Thoracic aorta (tissue), 2 donors: ENCODE measurements at places on chromosomes 12 and 14. TPM values are rescaled to one million over a fixed set of nuclear protein-coding genes. Genes with fewer than 3 reads are reported as not detected.
A peak's percentile ranks its signal among the peaks of the same experiment; 100 is the strongest.

GRCh38 chr12:65510584-65511050 lies 232.1 kb downstream of the MSRB3 start:
- H3K4me1 ChIP-seq, result peaks cover 21% of the 10 kb centered on the region
- no peak for DNase-seq
- no peaks in the 10 kb centered on the region for H3K36me3 ChIP-seq
- H3K4me3 ChIP-seq, result no peak overlapping the region

DNA sequence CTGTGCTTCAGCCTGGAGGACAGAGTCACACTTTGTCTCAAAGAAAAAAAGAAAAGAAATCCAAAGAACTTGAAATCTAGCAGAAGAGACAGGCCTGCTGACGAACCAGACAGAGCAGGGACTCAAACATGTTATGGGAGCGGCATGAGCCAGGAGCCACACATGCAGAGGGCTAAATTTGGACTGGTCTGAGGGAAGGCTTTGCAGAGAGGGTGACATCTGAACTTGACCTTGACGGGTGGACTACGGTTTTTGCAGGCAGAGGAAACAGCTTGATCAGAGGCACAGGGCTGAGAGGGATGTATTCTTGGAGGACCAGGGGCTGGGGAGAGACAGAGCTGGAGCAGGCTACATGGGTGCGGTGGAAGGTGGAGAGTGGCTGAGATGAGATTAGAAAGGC lies 20.5 kb upstream of the SLC24A4 start:
- H3K36me3 ChIP-seq, result no peaks in the 10 kb centered on the region
- H3K4me3 ChIP-seq, result no peak overlapping the region
- H3K27ac ChIP-seq, result no peak overlapping the region
- no peaks in the 10 kb centered on the region for H3K4me1 ChIP-seq
- DNase-seq, result no peak

- no peak overlapping the region for H3K27ac ChIP-seq
- H3K27me3 ChIP-seq, result no peaks in the 10 kb centered on the region
- H3K4me3 ChIP-seq, result no peak overlapping the region
- no peaks in the 10 kb centered on the region for H3K36me3 ChIP-seq
- DNase-seq, result no peak
Observed at GRCh38 chr14:59181791-59182190, 6.7 kb upstream of the DAAM1 start.

- H3K27ac ChIP-seq, result peak overlapping the region; percentile 95
- DNase-seq, result no peak
- H3K4me1 ChIP-seq, result peaks cover 53% of the 10 kb centered on the region
- H3K27me3 ChIP-seq, result no peaks in the 10 kb centered on the region
- no peaks in the 10 kb centered on the region for H3K36me3 ChIP-seq
Observed at GRCh38 chr12:643475-644302, 19.6 kb downstream of the NINJ2 start.

GRCh38 chr12:15001733-15002382 lies 29.0 kb downstream of the PDE6H start:
- no peaks in the 10 kb centered on the region for H3K27me3 ChIP-seq
- peaks cover 43% of the 10 kb centered on the region for H3K4me1 ChIP-seq
- peak overlapping the region; percentile 28 for H3K4me3 ChIP-seq
- no peaks in the 10 kb centered on the region for H3K36me3 ChIP-seq
- DNase-seq, result no peak
- no peak overlapping the region for H3K27ac ChIP-seq

DNA sequence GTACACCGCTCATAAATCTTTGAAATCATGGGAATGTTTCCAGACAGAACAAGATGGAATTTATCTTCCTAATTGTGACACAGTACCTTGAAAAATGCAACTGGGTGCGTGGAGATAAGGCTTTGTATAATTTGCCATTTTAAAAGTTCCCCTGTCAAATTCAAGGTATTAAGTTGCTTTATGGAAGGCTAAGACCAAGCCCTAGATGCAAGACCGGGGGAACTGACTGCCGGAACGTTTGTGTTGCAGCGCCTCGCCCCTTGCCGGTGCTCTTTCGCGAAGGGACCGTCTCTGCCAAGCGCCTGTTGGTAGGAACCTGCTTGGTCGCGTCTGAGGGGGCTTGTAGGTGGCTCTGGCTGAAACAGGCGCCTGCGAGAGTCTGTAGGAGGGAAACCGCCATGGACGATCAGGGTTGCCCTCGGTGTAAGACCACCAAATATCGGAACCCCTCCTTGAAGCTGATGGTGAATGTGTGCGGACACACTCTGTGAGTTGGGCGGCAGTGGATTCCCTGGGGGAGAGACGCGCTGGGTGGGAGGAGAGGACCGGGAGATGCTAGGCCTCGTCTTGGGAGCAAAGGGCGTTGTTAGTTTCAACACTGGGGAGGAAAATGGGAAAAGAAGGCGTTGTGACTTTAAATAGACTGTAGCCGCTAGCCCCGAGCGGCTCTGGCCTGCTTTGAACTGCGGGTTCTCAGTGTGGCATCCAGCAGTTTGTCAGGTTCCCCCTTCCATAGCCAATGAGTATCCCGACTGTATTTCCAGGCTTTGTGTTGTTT lies at the start of gene MNAT1:
Gene MNAT1 (plus strand): TSS at position 297 of the 778 bp plus-strand sequence. CDS start 102 bp downstream, at position 399.
- H3K36me3 ChIP-seq, result no peaks in the 10 kb centered on the region
- H3K27ac ChIP-seq, result peak within 1 kb of the TSS; percentile 73
- H3K4me1 ChIP-seq, result peaks cover 16% of the 10 kb centered on the region
- H3K4me3 ChIP-seq, result peak within 1 kb of the TSS; percentile 89
- H3K27me3 ChIP-seq, result no peaks in the 10 kb centered on the region

DNA sequence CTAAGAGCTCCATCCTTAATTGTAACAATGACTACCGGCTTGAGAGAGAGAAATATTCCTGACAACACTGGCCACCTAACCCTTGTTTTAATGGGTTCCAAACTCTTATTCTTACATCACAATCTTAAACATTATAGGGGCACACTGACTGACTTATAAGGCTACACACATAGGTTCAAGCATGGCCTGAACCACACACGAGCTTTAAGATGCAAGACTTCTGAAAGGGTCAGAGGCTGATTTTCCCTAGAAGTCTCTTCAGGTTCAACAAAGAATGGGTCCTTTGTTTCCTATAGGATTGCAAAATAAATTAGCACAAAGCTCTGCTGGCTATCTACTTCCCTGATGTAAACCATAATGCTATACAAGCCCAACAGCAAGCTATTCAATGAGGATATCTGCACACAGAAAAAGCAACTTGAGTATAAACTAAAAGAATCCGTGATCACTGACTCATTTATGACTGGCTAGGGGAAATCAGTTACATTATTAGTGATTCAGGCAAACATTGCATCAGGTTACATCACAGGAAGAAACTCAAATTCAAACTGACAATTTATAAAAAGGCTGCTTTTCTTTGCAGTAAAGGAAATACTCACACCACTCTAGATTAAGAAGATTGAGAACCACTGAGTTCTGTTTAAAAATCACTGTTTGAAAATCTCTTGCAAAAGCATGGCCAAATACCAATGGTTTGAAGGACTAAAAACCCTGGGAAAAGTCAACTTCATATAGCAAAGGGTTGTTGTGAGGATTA lies 8.5 kb downstream of the BTG1 start:
- peak overlapping the region; percentile 97 for H3K4me3 ChIP-seq
- no peaks in the 10 kb centered on the region for H3K36me3 ChIP-seq
- no peak for DNase-seq

DNA sequence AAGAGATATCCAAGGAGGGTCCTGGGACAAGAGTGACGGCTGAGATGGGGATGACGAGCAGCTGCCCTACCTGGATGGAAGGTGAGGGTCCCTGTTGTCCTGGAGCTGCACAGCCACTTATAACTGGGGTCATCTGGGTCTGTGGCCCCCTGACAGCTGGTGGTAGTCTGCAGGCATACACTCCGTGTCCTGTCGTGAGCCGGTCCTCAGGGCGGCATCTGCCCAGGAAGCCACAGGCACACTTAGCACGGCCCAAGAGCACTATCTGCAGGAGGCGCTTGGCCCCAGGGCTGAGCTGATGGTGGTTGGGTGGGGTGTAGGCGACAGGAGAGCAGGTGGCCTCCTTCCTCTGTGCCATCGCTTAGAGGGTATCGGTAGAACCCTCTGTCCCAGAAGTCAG lies 248.1 kb downstream of the CACNA1C start:
- peak overlapping the region; percentile 90 for H3K27ac ChIP-seq
- no peak for DNase-seq
- no peaks in the 10 kb centered on the region for H3K27me3 ChIP-seq
- peaks cover 99% of the 10 kb centered on the region for H3K4me1 ChIP-seq
- no peak overlapping the region for H3K4me3 ChIP-seq
- H3K36me3 ChIP-seq, result no peaks in the 10 kb centered on the region

- no peaks in the 10 kb centered on the region for H3K27me3 ChIP-seq
- no peak overlapping the region for H3K27ac ChIP-seq
- H3K4me1 ChIP-seq, result no peaks in the 10 kb centered on the region
- H3K36me3 ChIP-seq, result no peaks in the 10 kb centered on the region
- no peak overlapping the region for H3K4me3 ChIP-seq
Observed at GRCh38 chr14:44165936-44166335, 341.1 kb downstream of the FSCB start.

- no peak for DNase-seq
- H3K36me3 ChIP-seq, result no peaks in the 10 kb centered on the region
- no peaks in the 10 kb centered on the region for H3K4me1 ChIP-seq
- no peaks in the 10 kb centered on the region for H3K27me3 ChIP-seq
Observed at GRCh38 chr12:80157645-80158044, 58.3 kb downstream of the OTOGL start.

- H3K36me3 ChIP-seq, result no peaks in the 10 kb centered on the region
- H3K27ac ChIP-seq, result no peak overlapping the region
- H3K4me1 ChIP-seq, result no peaks in the 10 kb centered on the region
- H3K4me3 ChIP-seq, result no peak overlapping the region
- DNase-seq, result no peak
Observed at GRCh38 chr12:117485984-117486839, 124.8 kb upstream of the NOS1 start.

DNA sequence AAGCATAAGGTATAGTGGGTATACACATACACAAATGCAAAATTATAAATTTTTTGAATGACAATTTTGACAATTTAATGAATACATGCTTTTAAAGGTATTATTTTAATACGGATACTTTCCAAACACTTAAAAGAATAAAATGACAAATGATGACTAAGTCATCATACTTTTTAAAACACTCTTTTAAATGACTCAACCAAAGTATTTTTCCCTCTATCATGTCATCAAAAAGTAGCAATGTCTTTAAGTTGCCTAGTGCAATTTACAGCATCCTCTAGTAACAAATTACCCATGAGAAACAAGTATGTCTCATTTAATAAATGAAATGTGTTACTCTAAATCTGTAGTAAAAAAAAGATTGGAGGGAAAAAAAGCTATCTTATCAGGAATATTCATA lies 73.3 kb downstream of the RPS6KA5 start:
- H3K36me3 ChIP-seq, result no peaks in the 10 kb centered on the region
- no peak overlapping the region for H3K27ac ChIP-seq
- no peak overlapping the region for H3K4me3 ChIP-seq
- H3K27me3 ChIP-seq, result no peaks in the 10 kb centered on the region
- no peak for DNase-seq

- H3K4me1 ChIP-seq, result peaks cover 15% of the 10 kb centered on the region
- no peak overlapping the region for H3K4me3 ChIP-seq
- no peaks in the 10 kb centered on the region for H3K36me3 ChIP-seq
- no peak for DNase-seq
- H3K27me3 ChIP-seq, result no peaks in the 10 kb centered on the region
Observed at GRCh38 chr12:98639491-98639890, 5.1 kb downstream of the IKBIP start.

GRCh38 chr12:6442836-6443235 lies 1.9 kb upstream of the CD27 start:
- no peaks in the 10 kb centered on the region for H3K4me1 ChIP-seq
- H3K27me3 ChIP-seq, result no peaks in the 10 kb centered on the region
- no peak overlapping the region for H3K4me3 ChIP-seq
- DNase-seq, result no peak
- H3K36me3 ChIP-seq, result peaks cover 6% of the 10 kb centered on the region

- peaks cover 50% of the 10 kb centered on the region for H3K36me3 ChIP-seq
- H3K27ac ChIP-seq, result peak overlapping the region; percentile 94
- H3K4me3 ChIP-seq, result peak overlapping the region; percentile 58
- H3K4me1 ChIP-seq, result peaks cover 93% of the 10 kb centered on the region
- peak; percentile 56 for DNase-seq
Observed at GRCh38 chr12:123398550-123399254, 14.8 kb downstream of the KMT5A start.

DNA sequence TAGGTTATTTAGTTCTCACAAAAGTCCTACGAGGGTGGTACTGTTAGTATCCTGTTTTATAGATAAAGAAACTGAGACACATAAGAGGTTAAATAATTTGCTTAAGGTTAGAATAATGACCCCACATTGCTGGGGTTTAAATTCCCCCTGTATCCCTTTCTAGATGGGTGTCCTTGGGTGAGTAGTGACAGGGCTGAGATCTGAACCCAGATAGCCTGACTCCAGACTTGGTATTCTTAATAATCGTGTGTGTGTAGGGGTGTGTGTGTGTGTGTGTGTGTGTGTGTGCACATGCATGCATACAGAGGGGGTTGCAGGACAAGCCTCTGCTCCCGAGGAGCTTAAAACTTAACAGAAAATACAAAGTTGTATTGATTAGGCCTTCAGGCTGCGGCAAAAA lies 96.7 kb upstream of the PSMC1 start:
- no peak overlapping the region for H3K4me3 ChIP-seq
- H3K36me3 ChIP-seq, result no peaks in the 10 kb centered on the region
- H3K27me3 ChIP-seq, result no peaks in the 10 kb centered on the region
- DNase-seq, result no peak
- no peak overlapping the region for H3K27ac ChIP-seq
- H3K4me1 ChIP-seq, result no peaks in the 10 kb centered on the region

The USP44 gene
- 0.54 TPM for total RNA-seq

The RARG gene
- 25.7 TPM for total RNA-seq

The RAB2B gene
- total RNA-seq, result 19.2 TPM

The TAS2R42 gene
- total RNA-seq, result not detected

The SSTR1 gene
- total RNA-seq, result 0.85 TPM

The CFAP54 gene
- 1.1 TPM for total RNA-seq

The LMNTD1 gene
- not detected for total RNA-seq

The ACOT4 gene
- total RNA-seq, result 1.3 TPM

The CMAS gene
- total RNA-seq, result 38.7 TPM

The P2RX2 gene
- not detected for total RNA-seq

The NYNRIN gene
- 9.5 TPM for total RNA-seq

The GLT1D1 gene
- 0.68 TPM for total RNA-seq

The ANG gene
- 15.7 TPM for total RNA-seq

The EGLN3 gene
- 11.4 TPM for total RNA-seq

The RNF212B gene
- total RNA-seq, result not detected

The MMP17 gene
- 4.6 TPM for total RNA-seq

The LTBR gene
- total RNA-seq, result 176 TPM

The GPR137C gene
- total RNA-seq, result 0.99 TPM
